ENCODE measurements at places on chromosomes 16 and 17.

GRCh38 chr17:4340914-4341615 lies 25.4 kb downstream of the UBE2G1 start:
- no peak for DNase-seq

GRCh38 chr16:56980792-56981724 lies 8.3 kb upstream of the NLRC5 start:
- DNase-seq, result no peak

GRCh38 chr16:48225456-48225855 lies 18.6 kb upstream of the LONP2 start:
- no peak for DNase-seq

- DNase-seq, result no peak
Measured at GRCh38 chr17:80774643-80775281, 216.9 kb upstream of the CHMP6 start.

DNA sequence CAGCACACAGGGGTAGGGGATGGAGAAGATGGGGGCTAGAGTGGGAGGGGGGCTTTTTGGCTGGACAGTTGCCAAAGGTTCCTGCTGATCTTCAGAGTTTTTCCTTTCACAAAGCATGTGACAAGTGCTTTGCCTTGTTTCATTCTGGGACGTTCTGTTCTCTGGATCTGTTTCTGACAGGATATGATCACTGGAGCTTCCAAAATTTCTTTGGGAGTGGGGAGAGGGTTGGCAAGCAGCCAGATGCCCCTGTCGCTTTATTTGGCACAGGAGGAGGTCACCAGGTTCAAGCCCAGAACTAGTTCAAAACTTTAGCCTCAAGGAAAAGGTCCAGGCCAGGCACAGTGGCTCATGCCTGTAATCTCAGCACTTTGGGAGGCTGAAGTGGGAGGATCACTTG lies 68.5 kb upstream of the TBX2 start:
- no peak for DNase-seq

- DNase-seq, result no peak
Measured at GRCh38 chr17:76911299-76912017, 43.3 kb downstream of the MGAT5B start.

- DNase-seq, result no peak
Measured at GRCh38 chr17:14352136-14352535, 51.3 kb downstream of the HS3ST3B1 start.

- no peak for DNase-seq
Measured at GRCh38 chr16:72073560-72074230, 10.7 kb downstream of the HPR start.

GRCh38 chr17:17420082-17420481 lies 56.7 kb upstream of the MED9 start:
- DNase-seq, result no peak

- DNase-seq, result no peak
Measured at GRCh38 chr16:78562650-78563049, 463.2 kb downstream of the WWOX start.

DNA sequence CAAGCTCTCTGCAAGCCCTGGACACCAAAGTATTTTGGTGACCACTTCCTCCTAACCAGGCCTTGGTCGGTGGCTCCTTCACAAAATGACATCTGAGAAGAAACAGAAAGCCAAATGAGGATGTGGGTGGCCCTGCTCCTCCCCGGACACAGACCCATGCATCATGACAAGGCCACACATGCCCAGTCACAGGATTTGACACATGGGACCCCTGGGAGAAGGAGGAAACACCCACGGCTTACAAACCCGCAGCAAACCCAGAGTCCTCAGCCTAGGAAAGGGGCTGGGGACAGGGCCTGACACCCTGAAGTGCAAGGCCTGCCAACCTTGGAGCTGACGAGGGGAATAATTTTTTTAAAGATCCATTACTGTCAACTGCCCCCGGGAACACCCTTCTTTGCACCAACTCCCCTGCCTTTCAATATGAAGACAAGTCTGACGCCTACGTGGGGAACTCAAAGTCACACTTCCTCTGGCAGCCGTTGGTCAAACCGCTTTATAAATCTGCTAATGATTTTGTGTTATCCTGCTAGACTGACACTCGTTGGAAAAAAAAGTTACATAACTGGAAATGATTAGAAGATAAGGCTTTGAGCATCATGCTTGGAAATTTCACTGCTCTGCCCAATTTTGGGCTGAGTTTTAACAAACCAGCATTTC lies 41.3 kb downstream of the GAS7 start:
- DNase-seq, result no peak

- no peak for DNase-seq
Measured at GRCh38 chr16:17343028-17343427, 127.7 kb downstream of the XYLT1 start.

DNA sequence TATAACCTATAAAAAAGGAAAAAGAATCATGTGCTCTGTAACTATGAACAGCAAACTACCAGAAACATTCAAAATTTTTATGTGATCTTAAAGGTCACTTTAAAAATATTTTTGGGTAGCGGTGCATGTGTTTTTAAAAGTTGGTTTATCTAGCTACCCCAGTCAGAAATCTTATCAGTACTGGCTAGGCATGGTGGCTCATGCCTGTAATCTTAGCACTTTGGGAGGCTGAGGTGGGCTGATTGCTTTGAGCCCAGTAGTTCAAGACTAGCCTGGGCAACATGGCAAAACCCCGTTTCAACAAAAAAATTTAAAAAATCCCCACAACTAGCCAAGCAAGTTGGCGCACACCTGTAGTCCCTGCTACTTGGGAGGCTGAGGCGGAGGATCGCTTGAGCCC lies 3.7 kb downstream of the CAPNS2 start:
- no peak for DNase-seq

GRCh38 chr17:31738996-31739699 lies 119.9 kb downstream of the COPRS start:
- DNase-seq, result peak; percentile 92

DNA sequence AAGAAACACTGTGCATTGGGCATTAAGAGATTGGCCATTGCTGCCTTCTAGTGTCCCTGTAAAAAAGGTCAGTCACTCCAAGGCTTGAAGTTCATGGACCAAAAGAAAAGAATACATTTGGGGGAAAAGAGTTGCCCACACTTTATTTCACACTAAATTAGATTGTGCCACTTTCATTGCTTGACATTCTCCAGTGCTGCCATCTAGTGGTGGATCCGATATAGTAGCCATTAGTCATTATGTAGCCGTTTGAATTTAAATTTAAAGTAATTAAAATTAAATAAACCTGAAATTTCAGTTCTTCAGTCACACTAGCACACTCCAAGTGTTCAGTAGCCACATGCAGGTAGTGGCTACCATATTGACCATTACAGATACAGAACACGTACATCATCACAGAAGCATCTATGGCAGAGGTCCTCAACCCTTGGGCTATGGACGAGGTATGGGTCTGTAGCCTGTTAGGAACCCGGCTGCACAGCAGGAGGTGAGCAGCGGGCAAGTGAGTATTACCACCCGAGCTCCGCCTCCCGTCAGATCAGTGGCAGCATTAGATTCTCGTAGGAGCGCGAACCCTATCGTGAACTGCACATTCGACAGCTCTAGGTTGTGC lies 21.9 kb upstream of the CDH5 start:
- no peak for DNase-seq

DNA sequence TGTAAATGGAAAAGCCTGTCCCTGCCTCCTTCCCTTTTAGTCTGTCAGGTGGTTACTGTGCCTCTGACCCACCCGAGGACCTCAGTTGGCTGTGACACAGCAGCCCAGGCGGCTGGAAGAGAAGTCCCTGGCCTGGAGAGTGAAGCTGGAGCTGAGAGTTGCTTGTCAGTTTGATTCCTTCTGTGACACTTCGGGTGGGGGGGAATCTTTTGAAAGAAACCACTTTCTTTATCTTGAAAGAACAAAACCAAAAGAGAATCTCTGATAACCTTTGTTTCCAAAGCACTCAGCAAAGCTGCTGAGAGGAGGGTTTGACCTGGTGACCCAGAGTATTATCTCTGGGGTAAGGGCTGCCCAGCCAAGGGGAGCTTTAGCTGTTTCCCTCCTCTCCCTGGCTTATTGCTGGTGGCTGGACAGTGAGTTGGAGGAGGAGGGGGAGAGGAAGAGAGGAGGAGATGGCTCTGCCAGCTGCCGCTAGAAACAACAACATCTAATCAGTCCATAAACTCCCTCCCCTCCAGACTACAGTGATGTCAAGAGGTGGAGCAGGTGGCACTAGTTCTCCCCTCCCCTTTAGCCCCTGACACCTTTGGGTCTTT lies 34.0 kb downstream of the YPEL2 start:
- no peak for DNase-seq

- no peak for DNase-seq
Measured at GRCh38 chr17:20114466-20114865, 105.3 kb downstream of the SPECC1 start.

GRCh38 chr17:65198653-65199382 lies 61.6 kb downstream of the RGS9 start:
- no peak for DNase-seq

DNA sequence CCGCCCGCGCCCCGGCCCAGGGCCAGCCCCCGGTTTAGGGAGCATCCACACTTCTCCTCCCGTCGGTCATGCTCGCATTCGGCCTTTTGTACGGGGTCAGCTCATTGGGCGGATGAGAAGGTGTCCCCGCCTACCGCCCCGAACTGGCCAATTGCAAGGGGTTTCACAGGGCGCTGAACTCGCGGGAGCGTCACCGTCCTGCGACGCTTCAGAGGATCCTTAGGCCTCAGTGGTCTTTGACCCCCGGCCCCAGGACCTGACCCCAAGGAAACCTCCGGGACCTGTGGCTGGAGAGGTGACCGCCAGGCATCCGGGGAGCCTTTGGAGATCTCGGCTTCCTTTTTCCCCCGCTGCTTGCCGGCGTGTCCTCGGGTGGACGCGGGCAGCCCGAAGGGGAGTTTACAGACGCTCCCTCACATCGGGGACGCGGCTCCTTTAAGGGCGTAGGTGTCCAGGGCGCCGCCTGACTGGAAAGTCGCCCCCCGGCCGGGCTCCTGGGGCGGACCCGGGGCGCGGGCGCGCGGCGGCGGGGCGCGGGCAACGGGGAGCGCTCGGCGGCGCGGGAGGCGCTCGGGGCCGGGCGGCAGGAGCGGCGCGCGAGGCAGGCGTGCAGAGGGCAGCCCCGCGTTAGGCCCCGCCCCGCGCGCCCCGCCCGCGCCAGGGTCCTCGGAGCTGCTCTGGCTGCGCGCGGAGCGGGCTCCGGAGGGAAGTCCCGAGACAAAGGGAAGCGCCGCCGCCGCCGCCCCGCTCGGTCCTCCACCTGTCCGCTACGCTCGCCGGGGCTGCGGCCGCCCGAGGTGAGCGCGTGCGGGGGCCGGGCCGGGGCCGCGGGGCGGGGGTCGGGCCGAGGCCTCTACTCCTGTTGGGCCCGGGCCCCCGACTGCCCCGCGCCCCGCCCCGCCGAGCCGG lies at the start of gene UBE2I:
Gene UBE2I, plus strand, starts transcription at position 660 of the 909 bp plus-strand sequence. CDS start 4,395 bp downstream, outside the sequence.
- DNase-seq, result peak; percentile 95

- peak; percentile 40 for DNase-seq
Measured at GRCh38 chr17:75271955-75272847, 1.2 kb upstream of the MIF4GD start.

GRCh38 chr16:2085669-2086068 lies 37.9 kb downstream of the TSC2 start:
- no peak for DNase-seq

All from NCI-H226 (cell line).